ENCODE measurements at places on chromosomes 13 and 19. TPM values are rescaled to one million over a fixed set of nuclear protein-coding genes. Genes with fewer than 3 reads are reported as not detected.

RNF225 gene
- 0.10 TPM for polyA plus RNA-seq

ZNF69 gene
- 17.4 TPM for polyA plus RNA-seq

DNA sequence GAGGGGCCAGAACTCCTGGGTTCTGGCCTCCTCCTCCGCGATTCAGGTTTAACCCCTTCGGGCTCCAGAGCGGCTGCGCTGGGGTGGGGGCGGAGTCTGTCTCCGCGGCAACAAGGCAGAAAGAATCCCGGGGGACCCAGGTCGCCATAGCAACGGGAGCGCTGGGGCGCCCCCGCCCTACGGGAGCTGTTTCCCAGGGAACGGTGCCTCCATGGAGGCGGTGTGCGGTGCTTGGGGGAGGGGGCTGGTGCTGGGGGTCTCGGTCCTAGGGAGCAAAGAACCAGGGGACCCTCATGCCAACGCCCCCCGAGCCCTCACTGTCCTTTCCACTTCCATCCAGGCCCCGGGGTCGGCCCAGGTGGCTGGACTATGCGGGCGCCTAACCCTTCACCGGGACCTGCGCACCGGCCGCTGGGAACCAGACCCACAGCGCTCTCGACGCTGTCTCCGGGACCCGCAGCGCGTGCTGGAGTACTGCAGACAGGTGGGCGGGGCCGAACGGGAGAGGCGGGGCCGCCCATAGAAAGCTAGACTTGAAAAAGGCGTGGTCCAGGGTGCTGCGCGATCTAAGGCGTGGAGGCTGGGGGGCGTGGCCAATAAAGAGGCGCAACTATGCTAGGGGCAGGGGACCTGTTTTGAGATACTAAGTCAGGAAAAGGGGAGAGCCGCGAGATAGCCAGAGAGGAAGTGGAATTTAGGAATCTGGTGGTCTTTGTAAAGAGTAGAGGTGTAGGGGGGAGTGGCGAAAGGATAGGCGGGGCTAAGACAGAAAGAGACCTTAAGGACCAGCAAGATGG, 1.2 kb downstream of the APLP1 start:
- no peak for DNase-seq

- no peak for DNase-seq
Measured at GRCh38 chr19:17256130-17256529, 8.4 kb downstream of the USHBP1 start.

LATS2 gene
- polyA plus RNA-seq, result 27.5 TPM

- no peak for DNase-seq
Measured at GRCh38 chr19:30307191-30307974, 64.8 kb upstream of the ZNF536 start.

DNA sequence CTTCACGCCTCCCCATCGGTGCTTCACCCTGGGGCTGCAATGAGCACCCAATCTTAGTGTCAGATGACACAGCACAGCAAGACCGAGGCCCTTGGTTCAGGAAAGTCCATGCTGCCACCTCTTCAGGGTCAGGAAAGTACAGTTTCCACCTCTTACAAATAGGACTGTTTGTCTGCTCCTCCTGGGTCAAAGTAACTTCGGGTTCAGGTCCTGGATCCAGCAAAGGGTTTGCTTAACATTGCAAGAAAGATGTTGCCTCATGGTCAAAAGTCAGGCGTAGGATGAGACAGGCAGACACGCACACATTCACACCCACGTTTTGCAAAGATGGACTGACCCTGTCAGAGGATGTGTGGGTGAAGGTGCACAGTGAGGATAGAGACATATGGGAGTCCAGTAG, 1.6 kb upstream of the CYP2B6 start:
- no peak for DNase-seq

- no peak for DNase-seq
Measured at GRCh38 chr19:2546128-2547032, 70.5 kb downstream of the GADD45B start.

AMH gene
- 1.7 TPM for polyA plus RNA-seq

DNA sequence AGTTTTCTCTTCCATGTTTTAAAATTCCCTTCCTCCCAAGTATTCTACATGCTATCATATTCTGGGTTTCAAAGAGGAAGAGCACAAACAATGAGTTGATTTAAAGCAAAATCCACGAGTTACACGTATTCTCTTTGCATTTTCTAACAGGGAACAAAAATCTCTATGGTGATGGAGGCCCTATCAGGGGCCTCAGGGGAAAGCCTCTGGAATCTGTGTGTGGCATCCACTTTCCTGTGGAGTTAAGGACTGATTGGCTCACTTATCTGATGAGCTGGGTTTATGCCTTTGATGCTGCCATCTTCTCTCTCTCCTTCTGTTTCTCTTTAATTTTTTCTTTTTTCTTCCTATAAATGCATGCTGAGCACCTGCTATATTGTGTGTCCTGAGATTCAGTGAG, 14.8 kb downstream of the OLFM4 start:
- DNase-seq, result no peak

ZNF43 gene
- 50.2 TPM for polyA plus RNA-seq

DNA sequence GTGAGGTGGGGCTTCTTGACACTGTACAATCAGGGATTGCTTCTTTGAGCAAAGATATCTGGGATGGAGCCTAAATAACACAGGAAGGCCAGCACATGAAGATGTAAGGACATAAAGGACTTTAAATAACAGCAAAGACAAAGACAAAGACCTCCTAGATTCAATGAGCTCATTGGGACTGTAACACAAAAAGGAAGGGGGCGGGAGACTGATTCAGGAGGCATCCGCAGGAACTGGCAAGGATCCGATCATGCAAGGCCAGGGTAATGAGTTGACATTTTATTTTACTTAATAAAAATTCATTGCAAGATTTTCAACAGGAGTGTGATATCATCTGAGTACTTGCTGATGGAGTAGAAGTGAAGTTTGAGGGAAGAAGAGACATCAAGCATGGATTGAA, 121.5 kb downstream of the LHFPL6 start:
- DNase-seq, result no peak

GRCh38 chr19:46637224-46637623, 1.2 kb upstream of the GNG8 start:
- DNase-seq, result no peak

GRCh38 chr19:17263712-17264640, 569 bp downstream of the USHBP1 start:
- no peak for DNase-seq

MUC16 gene
- polyA plus RNA-seq, result 0.03 TPM

DNA sequence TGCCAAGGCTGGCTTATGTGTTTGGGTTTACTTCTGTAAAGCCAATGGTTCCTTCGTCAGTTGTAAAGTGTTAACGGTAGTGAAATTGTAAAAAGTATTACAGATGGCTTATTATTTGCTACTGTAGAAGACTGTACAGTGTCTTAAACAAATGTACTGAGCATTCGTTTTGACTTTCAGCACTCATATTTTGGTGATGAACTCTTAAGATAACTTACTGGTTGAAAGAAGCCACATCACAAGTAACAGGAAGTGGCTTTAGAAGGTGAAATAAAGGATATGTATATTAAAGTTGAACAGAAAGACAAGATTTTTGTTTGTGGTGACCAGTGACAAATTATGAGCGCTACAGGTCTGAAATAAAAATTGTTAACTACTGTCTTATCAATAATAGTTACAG, 64.2 kb downstream of the URI1 start:
- DNase-seq, result no peak

GRCh38 chr19:5152767-5153532, 184.0 kb downstream of the KDM4B start:
- no peak for DNase-seq

DNA sequence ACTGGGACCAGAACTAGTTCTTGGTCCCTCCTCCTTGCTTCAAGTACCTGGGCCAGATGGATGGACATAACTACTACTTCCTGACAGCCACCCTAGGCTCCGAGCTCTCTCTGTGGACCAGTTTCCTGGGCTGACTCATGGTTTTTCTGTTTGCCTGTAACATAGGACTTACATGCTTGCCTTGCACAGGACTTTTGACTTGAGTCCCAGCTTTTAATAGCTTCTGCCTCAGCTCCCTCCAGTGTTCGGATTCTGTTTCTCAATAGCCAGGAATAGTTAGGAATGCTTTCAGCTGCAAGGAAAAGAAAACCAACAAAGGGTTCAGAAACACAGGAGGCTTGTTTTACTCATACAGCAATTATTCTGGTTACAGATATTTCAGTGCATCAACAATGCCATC, 405.9 kb downstream of the ZNF536 start:
- no peak for DNase-seq

PLVAP gene
- 215 TPM for polyA plus RNA-seq

GRCh38 chr13:65990684-65991083, 1239.5 kb downstream of the PCDH9 start:
- DNase-seq, result no peak

Measured in right renal pelvis (tissue), 4 donors.